ENCODE measurements at places on chromosomes 7 and 10.

DNA sequence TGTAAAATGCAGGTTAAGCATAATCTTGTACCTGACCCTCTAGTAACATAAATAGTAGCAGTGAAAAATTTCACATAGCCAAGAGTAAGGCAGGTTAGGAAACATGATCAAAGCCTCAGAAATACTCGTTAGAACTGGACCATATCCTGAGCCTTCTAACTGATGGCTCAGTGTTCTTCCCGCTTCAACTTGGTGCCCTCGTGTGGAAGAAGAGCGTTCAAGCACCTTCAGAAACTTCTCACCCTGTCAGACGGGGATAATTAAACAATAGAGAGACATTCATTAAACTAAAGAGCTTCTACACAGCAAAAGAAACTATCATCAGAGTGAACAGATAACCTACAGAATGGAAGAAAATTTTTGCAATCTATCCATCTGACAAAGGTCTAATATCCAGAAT is 124.5 kb downstream of the MYOF start:
- no peak for DNase-seq

GRCh38 chr7:106057962-106058927 is 53.9 kb downstream of the SYPL1 start:
- DNase-seq, result peak; percentile 91

DNA sequence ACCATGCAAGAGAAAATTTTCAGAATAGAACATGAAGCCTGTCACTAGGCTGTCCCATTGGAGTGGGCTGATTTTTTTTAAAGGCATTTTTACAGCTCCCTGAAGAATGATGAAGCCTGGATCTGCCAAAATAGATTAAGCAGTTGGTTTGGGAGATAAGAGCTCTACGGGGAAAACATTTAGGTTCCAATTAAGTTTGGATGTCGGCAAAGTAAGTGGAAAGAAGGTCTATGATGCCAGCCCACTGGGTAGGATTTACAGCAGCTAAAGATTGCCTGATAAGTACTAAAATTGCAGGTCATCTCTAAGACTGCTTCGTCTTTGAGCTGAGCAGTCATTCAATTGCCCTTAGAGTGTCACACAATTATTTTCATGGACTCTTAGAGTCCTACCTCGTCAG is 939.2 kb upstream of the CELF2 start:
- DNase-seq, result no peak

DNA sequence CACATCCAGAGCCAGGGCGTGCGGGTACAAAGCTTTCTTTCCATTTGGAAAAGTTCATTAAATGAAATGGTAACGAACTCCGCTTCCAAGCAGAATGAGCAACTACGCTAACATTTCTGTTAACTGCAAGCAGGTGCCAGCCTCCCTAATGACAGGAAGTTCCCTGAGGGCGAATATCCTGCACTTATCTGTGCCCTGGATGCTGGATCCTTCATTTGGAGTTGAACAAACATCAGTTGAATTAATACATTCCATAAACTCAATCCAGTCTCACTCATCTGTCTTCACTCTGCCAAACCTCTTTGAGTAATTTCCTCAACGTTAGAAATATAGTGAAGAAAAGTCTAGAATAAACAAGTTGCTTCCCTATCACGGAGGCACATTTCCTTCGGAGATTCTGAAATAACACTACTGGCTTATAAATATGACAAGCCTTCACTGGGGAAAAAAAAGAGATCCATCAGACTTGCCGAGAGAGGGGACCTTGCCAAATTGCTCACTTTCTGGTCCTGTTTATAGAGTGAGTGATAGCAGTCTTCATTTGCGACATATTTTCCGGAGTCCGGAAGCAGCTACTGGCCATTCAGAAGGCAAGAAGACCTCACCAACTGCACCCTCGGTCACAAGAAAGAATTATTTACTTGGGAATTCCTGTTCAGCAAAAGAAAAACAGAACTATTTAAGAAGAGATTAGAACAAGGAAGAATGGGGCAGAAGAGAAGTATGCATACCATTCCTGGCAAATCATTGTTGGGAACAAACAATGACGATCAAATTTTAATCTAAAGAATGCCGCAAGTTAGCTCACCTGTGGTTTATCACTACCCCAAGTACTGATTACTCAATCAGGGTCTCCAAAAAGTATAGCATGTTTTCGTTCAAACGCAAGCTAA is 196.4 kb downstream of the FAM107B start:
- no peak for DNase-seq

GRCh38 chr10:106185951-106186350 is 978.6 kb downstream of the SORCS1 start:
- DNase-seq, result no peak

DNA sequence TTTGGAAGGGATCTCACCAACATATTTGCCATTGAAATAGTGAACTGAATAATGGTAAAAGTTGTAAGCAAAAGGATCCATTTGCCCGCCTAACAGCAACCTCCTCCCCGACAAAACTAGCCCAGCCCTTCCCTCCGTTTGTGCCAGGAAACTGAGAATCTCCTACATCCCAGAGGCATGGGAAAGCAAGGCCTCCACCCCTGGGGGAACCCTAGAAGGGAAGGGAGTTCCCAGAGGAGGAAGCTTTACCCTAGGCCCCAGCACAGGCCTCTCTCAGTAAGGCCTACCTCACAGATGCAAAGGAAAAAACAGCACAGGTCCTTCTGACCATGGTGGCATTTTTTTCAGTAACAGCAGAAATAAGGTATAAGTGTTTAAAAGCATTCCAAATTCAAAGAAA is 229.7 kb downstream of the ELMO1 start:
- no peak for DNase-seq

- DNase-seq, result no peak
Measured at GRCh38 chr7:124130-124949, 68.0 kb upstream of the FAM20C start.

- no peak for DNase-seq
Measured at GRCh38 chr7:128323459-128324367, 20.0 kb downstream of the RBM28 start.

DNA sequence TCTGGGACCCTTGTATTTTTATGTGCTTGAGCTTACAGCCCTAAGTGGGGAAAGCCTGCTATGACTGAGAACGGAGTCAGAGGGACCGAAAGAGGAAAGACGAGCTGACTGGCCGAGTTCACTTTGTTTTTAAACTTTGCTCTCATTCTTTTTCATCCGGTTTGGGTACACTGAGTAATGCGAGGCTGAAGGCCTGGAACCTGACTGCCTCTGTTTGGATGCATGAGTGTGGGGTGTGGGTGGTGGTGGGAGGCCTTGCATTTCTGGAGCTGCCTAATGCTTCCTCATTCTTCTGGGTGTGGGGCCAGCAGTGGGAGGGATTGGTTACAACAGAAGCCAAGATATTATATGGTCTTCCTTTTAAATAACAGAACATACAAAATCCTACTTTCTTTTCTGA is 155.5 kb downstream of the BUB3 start:
- DNase-seq, result no peak

GRCh38 chr7:15922002-15922401 is 235.5 kb upstream of the MEOX2 start:
- DNase-seq, result no peak

- no peak for DNase-seq
Measured at GRCh38 chr10:79176949-79177602, 108.3 kb downstream of the ZMIZ1 start.

DNA sequence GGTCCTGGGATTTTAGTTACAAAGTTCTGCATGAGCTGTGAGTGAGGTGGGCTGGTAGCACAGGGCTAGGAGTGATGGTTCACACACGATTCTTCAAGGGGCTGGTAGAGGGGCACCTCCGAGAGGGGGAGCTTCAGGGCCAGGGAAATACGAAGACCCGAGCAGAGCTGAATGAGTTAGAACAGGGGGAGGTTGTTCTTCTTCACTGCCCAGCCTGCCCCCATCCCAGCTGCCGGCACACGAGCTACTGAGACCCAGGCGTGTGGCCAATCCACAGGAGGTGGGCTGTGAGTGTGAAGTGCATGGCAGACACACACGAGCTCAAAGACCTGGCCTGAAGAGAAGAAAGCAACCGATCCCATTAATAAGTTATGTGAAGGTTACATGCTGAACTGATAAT is 256.2 kb upstream of the ZNF32 start:
- no peak for DNase-seq

GRCh38 chr7:27295236-27295635 is 52.6 kb downstream of the EVX1 start:
- DNase-seq, result no peak
